DMS 273 treated with DMSO at 0.1 percent for 48 hours (cell line): ENCODE measurements at places on chromosomes 4 and X.

- DNase-seq: no peak
These were observed 66.5 kb downstream of the EFNB1 start for GRCh38 chrX:68895341-68895755.

GRCh38 chr4:139833151-139833910 is 167.7 kb downstream of the MGST2 start:
- DNase-seq: no peak

- DNase-seq: no peak
These were observed 47.0 kb downstream of the SNX25 start for GRCh38 chr4:185256446-185256845.

- no peak for DNase-seq
These were observed at the start of gene GAB3 for GRCh38 chrX:154750301-154751202. Gene GAB3 (minus strand): TSS chrX:154751077. CDS start chrX:154751025, 52 bp downstream.

DNA sequence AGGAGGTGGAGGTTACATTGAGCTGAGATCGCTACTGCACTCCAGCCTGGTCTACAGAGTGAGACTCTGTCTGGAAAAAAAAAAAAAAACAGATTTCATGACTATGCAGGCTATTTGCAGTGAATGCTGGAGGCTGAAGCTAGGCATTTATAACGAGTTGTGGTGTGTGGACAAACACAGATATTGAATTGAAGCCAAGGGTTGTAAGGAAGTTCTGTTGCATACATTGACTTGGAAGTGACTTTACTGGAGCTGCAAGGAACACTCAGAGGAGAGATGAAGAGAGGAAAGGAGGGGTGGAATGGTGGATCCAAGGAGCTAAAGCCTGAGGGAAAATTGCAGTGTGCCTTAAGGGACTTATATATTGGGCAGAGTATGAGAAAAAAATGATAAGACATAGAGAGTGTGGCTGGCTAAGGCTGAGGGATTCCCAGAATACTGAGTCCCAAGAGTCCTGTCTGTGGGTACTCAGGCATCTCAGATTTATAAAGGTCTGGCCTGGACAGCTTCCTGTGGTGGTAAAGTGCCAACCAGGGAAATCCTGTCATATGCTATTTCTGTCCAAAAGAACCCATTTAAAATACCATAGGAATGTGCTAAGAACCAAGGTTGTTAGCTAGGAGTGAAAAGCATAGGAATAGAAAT is 87.8 kb upstream of the GUCY1A1 start:
- DNase-seq: no peak

DNA sequence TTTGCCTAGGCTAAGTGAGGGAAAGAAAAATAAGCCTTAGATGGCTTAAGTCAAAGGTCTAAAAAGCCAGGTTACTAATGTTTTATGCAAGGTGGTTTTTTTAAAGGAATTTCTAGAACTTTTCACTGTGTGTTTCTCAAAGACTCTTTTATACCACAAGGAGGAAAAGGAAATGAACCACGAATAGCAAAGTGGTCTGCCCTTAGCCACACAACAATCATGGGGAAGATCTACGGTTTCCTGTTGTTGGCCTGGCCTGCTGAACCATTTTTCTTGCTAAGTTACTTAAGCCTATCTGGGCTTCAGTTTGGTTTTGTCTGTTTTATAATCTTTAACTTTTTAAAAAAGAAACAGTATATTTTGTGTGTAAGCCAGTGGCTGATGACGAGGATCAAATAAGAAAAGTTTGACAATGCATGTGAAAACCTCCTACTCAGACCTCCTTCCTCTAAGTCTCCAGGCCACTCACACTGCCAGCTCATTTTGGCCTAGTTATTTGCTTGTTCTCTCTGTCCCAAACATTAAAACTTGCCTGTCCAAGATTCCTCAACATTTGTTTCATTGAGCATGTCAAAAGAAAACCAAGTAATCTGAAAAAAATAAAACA is 56.7 kb upstream of the COL25A1 start:
- no peak for DNase-seq

GRCh38 chr4:77126809-77127208 is 30.2 kb upstream of the CCNG2 start:
- no peak for DNase-seq

DNA sequence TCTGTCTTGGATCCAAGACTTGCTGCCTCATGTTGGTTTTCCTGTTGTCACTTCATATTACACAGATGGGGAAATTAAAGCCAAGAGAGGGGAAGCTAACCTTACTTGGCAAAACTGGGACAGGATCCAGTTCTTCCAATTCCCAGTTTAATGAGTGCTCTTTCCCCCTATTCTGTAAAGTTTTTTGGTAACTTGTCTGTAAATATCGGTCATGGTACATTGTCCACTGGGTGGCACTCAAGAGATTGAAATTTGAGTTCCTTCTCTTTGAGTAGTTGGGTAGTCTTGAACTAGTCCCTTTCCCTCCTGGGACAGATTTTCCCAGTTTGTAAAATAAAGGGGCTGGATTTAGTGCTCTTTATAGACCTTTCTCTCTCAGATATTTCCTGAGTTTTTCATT is 12.4 kb upstream of the EOLA2 start:
- peak; percentile 0 for DNase-seq

GRCh38 chrX:20329435-20329834 is 62.7 kb upstream of the RPS6KA3 start:
- no peak for DNase-seq

DNA sequence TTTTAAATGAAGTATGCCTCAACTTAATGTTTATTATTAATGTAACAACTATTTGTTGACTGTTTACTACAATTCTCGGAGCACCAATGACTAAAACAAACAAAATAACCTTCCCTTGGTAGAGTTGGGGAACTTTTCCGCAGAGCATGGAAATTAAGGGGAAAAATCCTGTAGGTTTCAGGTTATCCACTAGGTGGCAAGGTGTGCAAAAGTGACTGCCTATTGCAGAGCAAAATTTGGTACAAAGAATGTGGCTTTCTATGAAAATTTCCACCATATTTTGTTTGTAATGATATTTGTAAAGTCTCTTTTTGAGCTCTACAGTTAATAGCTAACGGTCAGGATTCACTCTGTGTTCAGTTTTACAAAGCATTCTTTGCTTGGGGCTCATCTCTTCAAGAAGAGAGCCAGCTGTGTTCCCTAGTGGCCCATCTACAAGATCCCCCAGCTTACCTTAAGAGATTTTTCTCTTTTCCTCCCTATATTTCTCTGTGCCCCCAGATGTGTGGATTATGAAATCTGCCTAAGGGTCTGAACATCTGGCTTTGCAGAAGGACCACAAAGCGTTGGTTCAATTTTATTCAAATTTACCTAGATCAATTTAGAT is 61.1 kb downstream of the FBXO8 start:
- DNase-seq: no peak

DNA sequence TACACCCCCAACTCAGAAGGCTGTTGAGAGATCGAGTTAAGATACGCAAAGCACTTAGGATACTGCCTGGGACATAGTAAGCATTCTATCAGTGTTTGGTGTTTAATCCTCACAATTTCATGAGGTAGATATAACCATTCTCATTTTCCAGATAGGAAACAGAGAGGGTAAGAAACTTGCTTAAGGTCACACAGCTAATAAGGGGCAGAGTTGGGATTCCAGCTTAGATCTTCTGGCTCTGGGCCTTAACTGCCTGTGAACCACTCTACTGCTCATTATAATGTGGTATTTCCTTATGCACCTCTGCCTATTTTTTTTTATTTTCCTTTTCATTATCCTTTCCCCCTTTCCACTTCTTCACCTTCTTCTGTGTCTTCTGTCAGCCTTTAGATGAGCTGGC is 242.2 kb upstream of the ANXA3 start:
- no peak for DNase-seq

DNA sequence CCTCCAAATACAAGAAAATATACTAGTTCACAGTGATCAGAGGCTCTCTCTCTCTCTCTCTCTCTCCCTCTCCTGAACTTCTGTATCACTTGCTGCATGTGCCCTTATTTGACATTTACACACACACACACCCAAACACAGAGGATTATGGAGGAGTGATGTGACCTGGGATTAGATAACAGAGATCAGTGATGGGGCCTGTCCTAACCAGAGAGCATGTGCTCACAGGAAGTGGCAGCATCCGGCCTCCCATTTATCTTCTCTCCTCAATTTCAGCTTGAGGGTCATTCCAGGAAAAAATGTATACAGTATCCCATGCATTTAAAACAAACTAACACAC is 143.0 kb downstream of the TSPAN5 start:
- no peak for DNase-seq

GRCh38 chrX:48496660-48497059 is 12.1 kb upstream of the PORCN start:
- no peak for DNase-seq

DNA sequence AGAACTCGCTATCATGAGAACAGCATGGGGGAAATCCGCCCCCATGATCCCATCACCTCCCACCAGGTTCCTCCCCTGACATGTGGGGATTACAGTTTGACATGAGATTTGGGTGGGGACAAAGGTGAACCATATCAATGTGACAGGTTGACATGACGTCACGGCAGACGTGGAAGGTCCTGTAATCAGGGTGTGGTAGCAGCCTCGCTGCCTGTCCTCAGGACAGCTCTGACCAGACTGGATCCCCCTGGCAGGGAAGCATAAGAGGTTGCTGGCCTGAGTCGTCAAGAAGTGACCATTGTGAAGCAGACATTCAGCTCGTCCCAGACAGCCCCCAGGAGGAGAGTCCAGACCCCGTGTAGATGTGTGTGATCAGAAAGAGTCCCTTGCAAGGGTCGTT is 104.6 kb downstream of the TNIP2 start:
- DNase-seq: no peak

- no peak for DNase-seq
These were observed 815.4 kb upstream of the PCDH10 start for GRCh38 chr4:132333724-132334047.

GRCh38 chrX:71057848-71058530 is 10.1 kb downstream of the SNX12 start:
- DNase-seq: no peak

- DNase-seq: no peak
These were observed 301.9 kb upstream of the RASGEF1B start for GRCh38 chr4:81773557-81773956.

GRCh38 chr4:104475652-104476051 is 19.0 kb downstream of the CXXC4 start:
- DNase-seq: no peak

DNA sequence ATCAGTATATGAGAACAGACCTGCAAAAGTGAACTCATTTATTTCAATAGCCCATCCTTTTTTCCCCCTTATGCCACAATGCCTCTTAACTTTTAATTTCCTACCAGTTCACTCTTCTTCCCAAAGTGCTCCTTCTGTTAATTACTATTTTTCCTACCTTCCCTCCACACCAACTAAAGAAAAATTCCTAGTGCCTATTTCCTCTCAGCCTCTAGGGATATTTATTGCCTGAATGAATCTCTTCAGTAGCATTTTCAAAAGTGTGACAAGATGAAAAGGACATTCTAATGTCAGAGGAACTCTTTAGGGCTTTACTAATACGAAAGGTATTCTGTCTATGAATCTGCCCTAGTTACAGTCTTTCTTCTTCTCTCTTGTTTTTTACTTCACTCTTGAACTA is 181.1 kb upstream of the SPRY1 start:
- no peak for DNase-seq

GRCh38 chrX:153825042-153825441 is 5.3 kb downstream of the PDZD4 start:
- no peak for DNase-seq

DNA sequence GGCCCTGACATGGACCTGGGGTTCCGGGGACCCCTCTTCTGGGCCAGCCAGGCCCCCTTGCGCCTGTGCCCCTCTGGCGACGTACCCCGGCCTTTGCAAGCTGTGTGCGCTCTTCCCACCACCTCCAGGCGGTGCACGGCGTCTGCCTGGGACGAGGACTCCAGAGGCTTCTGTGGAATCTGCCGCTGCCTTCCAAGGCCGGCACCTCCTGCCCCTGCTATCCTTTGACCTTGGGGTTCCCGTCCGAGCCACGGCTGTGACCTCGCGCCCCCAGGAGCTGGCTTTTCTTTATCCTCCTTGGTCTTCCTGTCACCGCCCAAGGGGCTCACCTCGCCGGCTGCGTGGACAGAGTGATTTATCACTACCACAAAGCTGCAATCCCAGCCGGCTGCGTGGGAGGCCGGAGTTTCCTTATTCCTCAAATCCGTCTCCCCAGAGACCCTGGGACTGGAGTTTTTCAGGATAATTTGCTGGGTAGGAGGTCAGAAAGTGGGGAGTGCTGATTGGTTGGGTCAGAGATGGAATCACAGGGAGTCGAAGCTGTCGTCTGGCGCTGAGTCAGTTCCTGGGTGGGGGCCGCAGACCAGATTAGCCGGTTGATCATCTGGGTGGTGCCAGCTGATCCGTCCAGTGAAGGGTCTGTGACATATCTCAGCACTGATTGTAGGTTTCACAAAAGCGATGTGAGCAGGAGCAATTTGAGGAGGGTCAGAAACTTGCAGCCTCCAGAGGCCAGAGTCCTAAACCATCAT is 19.8 kb upstream of the PLCXD1 start:
- DNase-seq: no peak

GRCh38 chrX:72714478-72714916 is 391 bp upstream of the PHKA1 start:
- peak; percentile 76 for DNase-seq

DNA sequence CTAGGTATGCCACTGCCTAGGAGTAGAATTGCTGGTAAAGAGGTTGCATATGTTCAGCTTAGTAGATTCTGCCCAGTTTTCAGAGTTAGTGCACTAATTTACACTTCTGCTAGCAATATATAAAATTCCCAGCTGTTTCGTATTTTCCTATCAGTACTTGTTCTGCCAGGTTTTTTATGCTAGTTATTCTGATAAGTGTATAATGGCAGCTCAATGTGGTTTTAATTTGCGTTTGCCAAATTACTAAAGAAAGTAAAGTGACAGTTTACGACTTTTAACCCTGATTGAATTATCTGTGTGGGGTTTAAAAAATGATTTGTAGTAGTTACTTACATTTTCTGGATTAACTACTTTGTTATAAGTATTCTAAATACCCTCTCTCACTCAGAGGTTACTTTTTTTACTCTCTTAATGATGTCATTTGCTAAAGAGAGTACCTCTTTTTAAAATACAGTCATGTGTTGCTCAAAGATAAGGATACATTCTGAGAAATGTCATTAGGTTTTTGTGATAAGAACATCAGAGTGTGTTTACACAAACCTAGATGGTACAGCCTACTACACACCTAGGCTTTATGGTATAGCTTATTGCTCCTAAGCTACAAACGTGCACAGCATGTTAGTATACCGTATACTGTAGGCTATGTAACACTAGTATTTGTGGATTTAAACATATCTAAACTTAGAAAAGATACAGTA is 363.2 kb downstream of the IL15 start:
- DNase-seq: no peak

GRCh38 chr4:20832826-20833225 is 132.6 kb downstream of the PACRGL start:
- DNase-seq: no peak

- DNase-seq: no peak
These were observed 74.2 kb upstream of the CPEB2 start for GRCh38 chr4:14928035-14928434.

DNA sequence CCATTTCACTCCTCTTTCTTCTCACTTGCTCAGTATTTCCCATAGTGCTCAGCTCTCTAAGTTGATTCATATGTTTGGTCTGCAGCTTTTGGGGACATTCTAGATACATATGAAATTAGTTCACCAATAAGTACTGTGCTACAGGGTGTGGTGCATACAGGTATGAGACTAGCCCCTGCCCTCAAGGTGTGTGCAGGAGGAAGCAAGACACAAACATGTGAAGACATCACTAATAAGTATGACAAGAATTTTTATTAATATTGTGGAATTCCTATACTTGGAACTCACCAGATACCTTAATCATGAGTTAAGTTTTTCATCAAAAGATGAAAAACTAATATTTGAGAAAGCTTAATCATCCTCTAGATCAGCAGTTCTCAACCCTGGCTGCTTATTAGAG is 505.2 kb downstream of the ZNF674 start:
- DNase-seq: no peak
